Prostate gland (tissue), 2 donors: ENCODE measurements at places on chromosomes 1 and 21. TPM values are rescaled to one million over a fixed set of nuclear protein-coding genes. Genes with fewer than 3 reads are reported as not detected.

The C8A gene
- not detected for total RNA-seq

The CFHR3 gene
- not detected for total RNA-seq

The AMY1B gene
- not detected for total RNA-seq

The KRTAP12-2 gene
- total RNA-seq, result not detected

The KRTAP19-3 gene
- total RNA-seq, result not detected

The CD1D gene
- 3.1 TPM for total RNA-seq

The ESPN gene
- 19.7 TPM for total RNA-seq

The ITLN1 gene
- total RNA-seq, result 0.96 TPM

The ACTL8 gene
- not detected for total RNA-seq

The LHX8 gene
- total RNA-seq, result not detected

The DDX59 gene
- 28.1 TPM for total RNA-seq

The TNFRSF18 gene
- total RNA-seq, result 3.5 TPM

The SPATA45 gene
- total RNA-seq, result not detected

The PADI3 gene
- total RNA-seq, result 0.18 TPM

The GNAT2 gene
- total RNA-seq, result not detected

The S100A7 gene
- total RNA-seq, result not detected

The FMO3 gene
- total RNA-seq, result 0.23 TPM

The C1orf226 gene
- 5.2 TPM for total RNA-seq

The HLCS gene
- total RNA-seq, result 41.8 TPM

The AMY2A gene
- total RNA-seq, result not detected

The NHLH2 gene
- 0.74 TPM for total RNA-seq
